ENCODE measurements at places on chromosomes 7 and 10.

- DNase-seq, result no peak
Measured at GRCh38 chr10:89047397-89047796, 56.8 kb downstream of the FAS start.

- no peak for DNase-seq
Measured at GRCh38 chr7:4083513-4083912, 598.6 kb upstream of the FOXK1 start.

DNA sequence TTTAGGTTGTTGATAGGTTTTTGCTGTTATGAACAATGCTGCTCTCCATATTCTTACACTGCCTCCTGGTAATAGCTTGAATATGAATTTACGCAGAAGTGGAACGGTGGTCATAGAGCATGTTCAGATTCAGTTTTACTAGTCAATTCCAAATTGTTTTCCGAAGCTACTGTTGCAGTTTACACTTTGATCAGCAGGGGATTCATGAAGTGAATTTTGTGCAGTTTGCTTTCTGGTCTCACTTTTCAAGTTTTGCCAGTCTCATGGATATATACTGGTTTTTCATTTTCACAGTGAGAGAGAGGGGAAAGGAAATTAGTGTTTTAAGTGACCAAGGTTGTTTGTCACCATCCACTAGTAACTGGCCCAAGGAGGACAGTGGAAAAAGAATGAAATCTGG is 171.3 kb downstream of the PRKCQ start:
- DNase-seq, result no peak

DNA sequence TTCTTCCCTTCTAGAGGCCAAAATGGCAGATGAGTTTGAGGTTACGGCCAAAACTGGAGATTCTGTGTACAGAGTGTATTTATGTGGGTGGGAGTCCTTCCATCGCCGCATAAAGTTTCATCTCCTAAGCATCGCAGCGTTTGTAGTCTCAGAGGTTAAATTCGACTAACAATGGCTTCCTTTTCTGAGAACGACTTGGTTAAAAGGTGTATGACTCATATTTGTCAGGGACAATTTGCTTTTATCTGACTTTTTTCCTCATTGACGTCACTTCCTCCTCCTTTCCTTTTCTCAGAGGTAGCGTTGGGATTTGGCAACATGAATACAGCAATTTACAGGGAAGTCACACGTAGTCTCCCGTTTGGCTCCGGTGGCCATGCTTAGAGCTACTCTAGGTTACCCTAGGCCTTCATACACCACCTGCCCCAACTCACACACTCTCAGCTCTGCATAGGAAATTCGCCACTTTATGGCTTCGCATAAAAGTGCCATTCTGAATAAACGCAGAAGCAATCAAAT is 37.6 kb upstream of the TCF7L2 start:
- no peak for DNase-seq

DNA sequence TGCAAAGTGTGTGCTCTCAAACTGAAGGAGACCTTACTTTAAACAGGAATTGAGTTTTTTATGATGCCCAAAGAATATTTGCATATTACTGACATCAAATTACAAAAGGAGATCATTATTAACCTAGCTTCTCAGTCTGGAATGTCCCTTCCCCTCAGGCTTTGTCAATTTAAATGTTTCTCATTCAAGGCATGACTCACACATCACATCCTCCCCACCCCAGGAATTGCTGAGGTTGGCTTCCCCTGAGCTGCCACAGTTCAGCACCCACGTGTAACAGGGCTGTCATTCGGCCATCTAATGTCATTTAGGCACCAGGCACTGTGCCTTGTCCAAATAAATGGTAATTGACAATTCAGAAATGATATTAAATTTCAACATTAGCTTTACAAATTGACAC is 305.9 kb upstream of the MGMT start:
- no peak for DNase-seq

GRCh38 chr7:96669812-96670211 is 39.8 kb downstream of the SEM1 start:
- no peak for DNase-seq

DNA sequence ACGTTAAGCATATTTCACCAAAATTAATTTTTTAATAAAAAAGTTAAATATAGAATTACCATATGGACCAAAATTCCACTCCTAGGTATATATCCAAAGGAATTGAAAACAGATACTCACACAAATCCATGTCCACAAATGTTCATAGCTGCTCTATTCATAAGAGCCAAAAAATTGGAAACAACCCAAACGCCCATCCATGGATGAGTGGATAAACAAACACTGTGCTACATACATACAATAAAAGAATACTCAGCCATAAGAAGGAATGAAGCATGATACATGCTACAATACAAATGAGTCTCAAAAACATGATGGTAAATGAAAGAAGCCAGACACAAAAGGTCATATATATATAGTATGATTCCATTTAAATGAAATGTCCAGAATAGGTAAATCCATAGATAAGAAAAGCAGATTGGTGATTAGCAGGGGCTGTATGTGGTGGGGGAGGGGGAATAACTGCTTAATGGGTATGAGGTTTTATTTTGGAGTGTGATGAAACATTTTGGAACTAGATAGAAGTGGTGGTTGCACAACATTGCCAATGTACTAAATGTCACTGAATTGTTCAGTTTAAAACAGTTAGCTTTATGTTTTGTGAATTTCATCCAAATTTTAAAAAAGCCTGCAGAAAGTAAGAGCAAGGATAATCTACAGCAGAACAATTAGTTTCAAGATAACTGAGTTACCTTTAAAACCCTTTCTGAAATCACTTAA is 101.2 kb upstream of the EFCAB10 start:
- no peak for DNase-seq

Measured in SK-N-MC (cell line).